ENCODE measurements at places on chromosomes 1 and 21.

GRCh38 chr1:6554907-6555778 lies at the start of gene TAS1R1:
TAS1R1 (plus strand) TSS chr1:6555307; CDS start chr1:6555374, 67 bp downstream.
- no peak for DNase-seq

- DNase-seq: peak; percentile 57
These were observed 627 bp downstream of the CERS2 start for GRCh38 chr1:150973836-150974579.

GRCh38 chr1:231369282-231369681 lies 31.2 kb downstream of the SPRTN start:
- peak; percentile 14 for DNase-seq

GRCh38 chr1:169044296-169044695 lies 62.2 kb upstream of the ATP1B1 start:
- peak; percentile 54 for DNase-seq

DNA sequence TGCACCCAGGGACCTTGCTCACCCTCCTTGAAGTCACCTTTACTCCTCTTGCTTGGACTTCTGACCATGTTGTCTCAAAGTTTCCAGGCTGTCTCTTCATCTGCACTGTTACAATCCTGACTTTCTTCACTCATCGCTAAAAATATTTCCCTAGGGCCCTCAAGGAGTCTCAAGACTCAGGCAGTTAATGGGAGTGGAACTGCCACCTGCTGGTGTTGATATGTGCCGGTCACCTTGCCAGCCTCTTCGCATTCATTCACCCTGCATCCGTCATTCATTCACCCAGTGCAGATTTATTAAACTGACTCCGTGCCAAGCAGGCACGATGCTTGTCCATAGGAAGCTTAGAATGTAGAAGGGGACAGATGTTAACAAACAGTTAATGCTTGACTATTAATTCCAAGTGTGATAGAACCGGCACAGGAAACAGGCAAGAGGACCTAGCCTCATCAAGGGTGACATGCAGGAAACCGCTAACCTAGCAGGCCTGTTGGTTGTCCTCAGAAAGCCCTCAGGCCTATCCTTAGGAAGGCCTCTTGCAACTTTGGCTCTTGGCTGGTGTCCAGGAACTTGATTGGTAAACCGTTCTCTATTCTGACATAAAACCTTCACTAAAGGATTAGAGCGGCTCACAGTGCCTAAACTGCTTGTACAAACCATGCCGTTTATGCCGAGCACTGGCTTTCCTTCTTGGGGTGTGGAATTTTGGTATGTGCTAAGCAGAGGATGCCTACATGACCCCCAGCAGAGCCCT lies 342.2 kb downstream of the CAMTA1 start:
- no peak for DNase-seq

DNA sequence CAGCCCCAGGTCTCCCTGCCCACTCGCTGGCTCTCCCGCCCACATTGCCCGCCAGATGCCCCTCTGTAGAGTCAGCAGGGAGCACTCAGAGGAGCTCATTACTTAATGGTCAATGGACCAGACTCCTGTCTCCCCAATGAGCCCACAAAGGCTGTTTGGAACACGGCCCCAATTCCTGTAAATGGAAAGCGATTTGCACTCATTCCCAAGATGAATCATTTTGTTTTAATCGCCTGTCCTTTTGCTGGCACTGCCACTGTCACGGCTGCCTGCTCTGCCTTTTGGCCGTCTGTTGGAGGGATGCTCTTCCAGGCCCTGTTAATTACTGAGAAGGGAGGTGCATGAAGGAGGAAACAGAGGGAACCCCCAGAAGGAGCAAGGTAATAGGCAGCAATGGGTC lies 44.8 kb upstream of the ATP2B4 start:
- DNase-seq: no peak

GRCh38 chr1:98637316-98637715 lies 24.2 kb upstream of the SNX7 start:
- DNase-seq: no peak

GRCh38 chr1:164794356-164794755 lies 235.4 kb downstream of the PBX1 start:
- DNase-seq: no peak

Measured in HT-29 (cell line).